Spleen (tissue), 13 donors: ENCODE measurements at places on chromosomes 13 and 19.
A peak's percentile ranks its signal among the peaks of the same experiment; 100 is the strongest.

DNA sequence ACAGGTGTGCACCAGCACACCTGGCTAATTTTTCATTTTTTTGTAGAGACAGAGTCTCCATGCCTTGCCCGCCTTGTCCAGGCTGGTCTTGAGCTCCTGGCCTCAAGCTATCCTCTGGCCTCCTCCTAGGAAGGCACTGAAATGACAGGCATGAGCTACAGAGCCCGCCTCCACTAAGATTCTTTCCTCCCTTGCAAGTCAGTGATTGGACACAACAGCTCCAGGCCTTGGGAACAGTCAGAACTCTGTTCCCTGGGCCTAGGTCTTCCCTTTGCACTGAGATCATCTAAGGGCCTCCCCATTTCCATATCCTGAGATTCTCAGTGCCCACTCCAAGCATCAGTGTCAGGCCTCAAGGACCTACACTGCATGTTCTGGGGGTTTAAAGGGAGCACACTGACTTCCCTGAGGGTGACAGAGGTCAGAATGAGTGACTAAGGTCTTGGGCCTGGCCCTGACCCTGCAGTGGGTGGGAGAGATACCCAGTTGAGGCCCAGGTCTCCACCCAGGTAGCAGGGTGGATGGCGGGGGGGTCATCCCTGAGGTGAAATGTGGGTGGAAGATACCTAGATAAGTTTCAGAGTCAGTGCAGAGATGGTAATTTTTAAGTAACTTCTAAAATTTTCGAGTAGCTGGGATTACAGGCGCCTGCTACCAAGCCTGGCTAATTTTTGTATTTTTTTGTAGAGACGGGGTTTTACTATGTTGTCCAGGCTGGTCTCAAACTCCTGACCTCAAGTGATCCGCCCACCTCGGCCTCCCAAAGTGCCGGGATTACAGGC is 17.3 kb upstream of the ERCC1 start:
- no peaks in the 10 kb centered on the region for H3K27me3 ChIP-seq
- peak overlapping the region; percentile 90 for H3K27ac ChIP-seq
- H3K4me1 ChIP-seq: peaks cover 20% of the 10 kb centered on the region
- no peaks in the 10 kb centered on the region for H3K36me3 ChIP-seq

GRCh38 chr19:49357186-49357585 is 5.0 kb downstream of the TEAD2 start:
- peaks cover 22% of the 10 kb centered on the region for H3K4me1 ChIP-seq
- H3K27ac ChIP-seq: no peak overlapping the region

GRCh38 chr19:55580628-55581144 is at the start of gene ZNF579:
Gene ZNF579, minus strand, starts transcription at chr19:55580848. Its CDS starts 1,209 bp downstream, at chr19:55579639.
- H3K27ac ChIP-seq: peak within 1 kb of the TSS; percentile 77
- DNase-seq: peak; percentile 89
- H3K27me3 ChIP-seq: no peaks in the 10 kb centered on the region
- peaks cover 33% of the 10 kb centered on the region for H3K4me1 ChIP-seq

DNA sequence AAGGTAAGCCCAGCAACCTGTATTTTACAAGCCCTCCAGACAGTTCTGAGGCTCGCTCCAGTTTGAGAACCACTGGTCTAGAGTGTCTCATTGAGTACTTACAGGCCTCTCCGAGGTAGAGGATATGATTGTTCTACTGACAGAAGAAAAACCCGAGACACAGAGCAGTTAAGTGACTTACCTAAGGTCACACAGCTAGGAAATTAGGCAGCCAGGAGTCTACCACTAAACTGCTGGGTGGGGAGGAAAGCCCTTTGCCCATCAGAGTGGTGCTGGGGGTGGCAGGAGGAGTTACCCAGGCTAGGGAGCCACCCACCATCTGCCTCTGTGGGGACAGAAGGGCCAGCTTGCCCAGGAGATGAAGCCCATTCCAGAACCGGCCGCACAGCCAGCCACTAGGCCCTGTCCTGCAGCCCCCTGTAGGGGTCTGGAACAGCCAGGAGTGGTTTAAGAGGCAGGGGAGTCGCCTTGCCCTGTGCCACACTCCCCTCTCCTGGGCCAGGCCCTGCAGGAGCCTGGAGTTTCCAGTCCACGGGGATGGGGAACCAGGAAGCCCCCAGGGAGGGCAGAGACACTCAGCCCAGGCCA is 703 bp downstream of the RASGRP4 start:
- peak overlapping the region; percentile 43 for H3K4me3 ChIP-seq
- no peaks in the 10 kb centered on the region for H3K4me1 ChIP-seq
- peak overlapping the region; percentile 83 for H3K27ac ChIP-seq
- no peak for DNase-seq

GRCh38 chr13:84574851-84575250 is 692.6 kb upstream of the SLITRK1 start:
- no peaks in the 10 kb centered on the region for H3K4me1 ChIP-seq
- no peaks in the 10 kb centered on the region for H3K36me3 ChIP-seq
- DNase-seq: no peak

DNA sequence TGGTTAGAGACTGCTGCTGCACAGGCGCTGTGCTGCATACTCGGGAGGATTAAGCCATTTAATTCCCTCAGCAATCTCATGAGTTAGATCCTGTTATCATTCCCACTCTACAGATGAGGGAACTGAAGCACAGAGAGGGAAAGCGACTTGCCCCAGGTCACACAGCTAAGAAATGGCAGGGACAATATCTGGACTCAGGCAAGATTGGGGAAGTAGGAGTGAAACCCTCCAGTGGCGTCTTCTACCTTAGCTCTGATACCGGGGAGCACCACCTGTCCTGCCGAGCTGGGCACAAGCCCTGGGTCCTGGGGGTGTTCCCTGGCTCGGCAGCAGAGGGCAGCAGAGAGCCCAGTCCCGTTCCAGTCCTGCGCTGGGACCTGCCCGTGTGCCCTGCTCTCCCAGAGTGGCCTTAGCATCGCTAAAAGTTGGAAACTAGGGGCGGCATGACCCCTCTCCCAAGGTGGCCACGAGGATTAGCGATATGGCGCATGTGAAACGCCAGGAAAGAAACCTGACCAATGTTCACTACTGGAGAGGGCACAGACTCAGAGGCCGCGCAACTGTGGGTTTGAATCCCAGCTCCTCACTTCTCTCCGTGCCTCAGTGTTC is 20.5 kb downstream of the CYTH2 start:
- no peak overlapping the region for H3K27ac ChIP-seq
- DNase-seq: peak; percentile 93
- H3K4me1 ChIP-seq: peaks cover 51% of the 10 kb centered on the region
- no peaks in the 10 kb centered on the region for H3K36me3 ChIP-seq
- peaks cover 15% of the 10 kb centered on the region for H3K27me3 ChIP-seq
- H3K4me3 ChIP-seq: no peak overlapping the region

GRCh38 chr19:11108746-11109145 is 19.5 kb downstream of the LDLR start:
- H3K36me3 ChIP-seq: peaks cover 97% of the 10 kb centered on the region
- no peak for DNase-seq
- no peaks in the 10 kb centered on the region for H3K4me1 ChIP-seq

GRCh38 chr19:37317403-37318209 is 53.3 kb upstream of the ZNF527 start:
- H3K27me3 ChIP-seq: no peaks in the 10 kb centered on the region
- H3K4me1 ChIP-seq: peaks cover 41% of the 10 kb centered on the region
- peak; percentile 96 for DNase-seq
- H3K27ac ChIP-seq: peak overlapping the region; percentile 82
- peaks cover 13% of the 10 kb centered on the region for H3K36me3 ChIP-seq
- peak overlapping the region; percentile 87 for H3K4me3 ChIP-seq

GRCh38 chr19:19256072-19256969 is 16.8 kb downstream of the TM6SF2 start:
- DNase-seq: no peak
- peaks cover 2% of the 10 kb centered on the region for H3K4me1 ChIP-seq
- no peaks in the 10 kb centered on the region for H3K36me3 ChIP-seq
- H3K4me3 ChIP-seq: no peak overlapping the region
- H3K27ac ChIP-seq: no peak overlapping the region
- peaks cover 44% of the 10 kb centered on the region for H3K27me3 ChIP-seq

DNA sequence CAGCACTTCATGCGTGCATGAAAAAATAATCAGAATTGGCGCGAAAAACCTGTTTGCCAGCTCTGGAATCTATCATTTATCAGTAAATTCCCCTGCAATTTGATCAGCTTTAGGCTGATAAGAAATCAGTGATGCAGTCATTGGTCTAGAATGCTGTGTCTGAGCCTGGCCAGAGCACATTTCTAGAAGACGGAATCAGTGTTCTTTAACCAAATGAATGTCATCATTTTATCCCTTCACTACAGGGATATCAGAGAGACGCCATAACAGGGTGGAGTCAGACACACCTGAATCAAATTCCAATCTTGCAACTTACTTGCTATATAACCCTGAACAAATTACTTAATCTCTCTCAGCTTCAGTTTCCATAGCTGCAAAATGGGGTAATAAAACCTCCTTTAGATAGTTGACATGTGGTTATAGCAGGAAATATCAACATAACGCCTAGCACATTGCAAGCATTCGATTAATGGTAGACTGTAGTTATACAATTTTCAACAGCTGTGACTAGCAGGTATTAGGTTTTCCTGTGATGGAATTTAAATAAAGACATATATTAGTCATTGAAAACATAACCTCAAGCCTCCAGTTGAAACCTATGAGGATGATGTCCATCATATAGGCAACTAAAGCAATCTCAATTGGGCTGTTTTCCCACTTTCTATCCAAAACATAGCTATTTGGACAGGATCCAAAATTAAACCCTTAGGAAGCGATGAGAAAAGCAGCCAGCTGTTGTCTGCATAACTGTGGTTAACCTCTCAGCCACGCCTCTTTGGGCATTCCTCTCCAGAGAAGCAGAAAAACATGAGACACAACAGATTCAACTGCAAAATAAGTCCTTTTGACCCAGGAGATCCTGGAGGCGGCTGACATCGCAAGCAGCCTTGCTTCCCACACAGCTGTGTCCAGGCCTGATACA is 51.6 kb upstream of the UBL3 start:
- no peak overlapping the region for H3K4me3 ChIP-seq
- H3K36me3 ChIP-seq: no peaks in the 10 kb centered on the region

- H3K4me1 ChIP-seq: no peaks in the 10 kb centered on the region
- no peak overlapping the region for H3K4me3 ChIP-seq
- H3K36me3 ChIP-seq: no peaks in the 10 kb centered on the region
- H3K27me3 ChIP-seq: no peaks in the 10 kb centered on the region
Measured at GRCh38 chr13:105170438-105170837, 1365.0 kb downstream of the EFNB2 start.

DNA sequence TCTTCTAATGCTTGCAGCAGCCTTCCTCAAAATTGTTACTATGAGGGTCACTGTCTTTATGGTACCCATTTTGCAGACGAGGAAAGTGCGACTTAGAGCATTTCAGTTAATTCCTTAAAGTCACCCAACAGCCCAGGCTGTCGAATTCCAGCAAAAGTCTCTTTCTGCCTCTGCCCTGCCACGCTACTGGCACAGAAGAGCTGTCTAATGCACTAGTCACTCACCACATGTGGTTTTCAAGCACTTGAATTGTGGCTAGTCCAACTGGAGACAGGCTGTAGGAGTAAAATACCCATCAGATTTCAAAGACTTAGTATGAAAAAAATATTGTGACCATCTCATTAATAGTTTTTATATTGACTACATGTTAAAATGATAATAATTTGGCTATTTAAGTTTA is 1.7 kb downstream of the FPR1 start:
- no peaks in the 10 kb centered on the region for H3K27me3 ChIP-seq
- H3K4me3 ChIP-seq: peak overlapping the region; percentile 15
- H3K4me1 ChIP-seq: no peaks in the 10 kb centered on the region

DNA sequence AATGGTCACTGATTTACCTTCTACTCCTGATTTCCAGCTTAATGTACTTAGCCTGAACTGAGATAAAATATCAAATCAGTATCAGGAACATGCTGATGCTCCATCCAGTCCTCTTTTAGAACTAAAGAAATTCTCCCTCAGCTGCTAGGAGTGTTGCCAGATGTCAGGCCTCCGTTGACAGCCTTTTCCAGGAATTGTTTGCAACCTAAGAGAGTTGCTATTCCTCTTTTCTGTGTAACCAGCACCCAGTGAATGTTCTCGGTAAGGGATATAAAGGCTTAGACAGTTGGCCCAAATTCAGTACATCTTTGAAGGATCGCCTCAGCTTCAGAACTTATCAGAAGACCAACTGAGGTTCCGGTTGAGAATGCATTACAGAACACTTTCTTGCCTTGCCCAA is 559.0 kb downstream of the PCDH17 start:
- no peaks in the 10 kb centered on the region for H3K27me3 ChIP-seq
- H3K4me1 ChIP-seq: no peaks in the 10 kb centered on the region
- DNase-seq: no peak

- DNase-seq: no peak
- H3K36me3 ChIP-seq: no peaks in the 10 kb centered on the region
- no peak overlapping the region for H3K4me3 ChIP-seq
Measured at GRCh38 chr13:100269837-100270236, 180.9 kb downstream of the PCCA start.

DNA sequence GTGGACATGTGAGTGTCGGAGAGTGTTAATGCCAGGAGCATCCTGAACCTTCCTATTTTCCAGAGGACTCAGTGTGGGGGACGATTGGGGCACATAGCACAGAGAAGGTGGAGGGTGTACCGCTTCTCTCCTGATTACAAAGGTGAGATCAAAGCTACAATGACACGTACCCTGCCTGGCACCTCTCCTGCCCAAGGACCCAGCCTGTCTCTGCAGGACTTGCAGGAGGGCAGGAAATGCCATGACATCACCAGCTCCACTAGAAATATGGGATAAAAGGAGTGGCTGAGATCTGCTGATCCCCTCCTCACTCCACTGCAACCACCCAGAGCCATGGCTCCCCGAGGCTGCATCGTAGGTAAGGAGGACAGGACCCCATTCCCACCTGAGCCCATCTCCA is at the start of gene IGFL1:
IGFL1 (plus strand) TSS at position 301 of the 400 bp plus-strand sequence; CDS start at position 334, 33 bp downstream.
- H3K36me3 ChIP-seq: no peaks in the 10 kb centered on the region
- H3K27me3 ChIP-seq: no peaks in the 10 kb centered on the region
- H3K4me1 ChIP-seq: no peaks in the 10 kb centered on the region
- DNase-seq: no peak

GRCh38 chr13:97566907-97567306 is 132.9 kb downstream of the RAP2A start:
- no peaks in the 10 kb centered on the region for H3K36me3 ChIP-seq
- H3K4me1 ChIP-seq: peaks cover 20% of the 10 kb centered on the region
- no peak overlapping the region for H3K4me3 ChIP-seq

DNA sequence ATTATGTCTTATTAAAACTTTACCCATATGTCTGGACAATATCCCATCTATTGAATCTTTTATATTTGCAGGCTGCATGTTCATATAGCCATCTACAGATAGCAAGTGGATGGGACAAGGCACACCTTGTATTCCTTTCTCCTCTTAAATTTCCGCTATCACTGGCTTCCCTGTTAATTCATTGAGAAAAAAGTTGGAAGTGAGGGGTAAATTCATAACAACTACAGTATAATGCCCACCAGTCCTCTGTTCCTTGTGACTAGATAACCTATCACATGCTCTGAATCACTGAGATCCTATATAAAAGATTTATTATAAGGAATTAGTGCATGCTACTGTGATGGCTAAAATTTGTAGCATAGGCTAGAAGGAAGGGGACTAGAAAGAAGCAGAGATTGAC is 1005.8 kb upstream of the ATXN8OS start:
- H3K4me1 ChIP-seq: no peaks in the 10 kb centered on the region
- no peak overlapping the region for H3K4me3 ChIP-seq

GRCh38 chr19:3368848-3369336 is 2.5 kb downstream of the NFIC start:
- DNase-seq: no peak
- peaks cover 69% of the 10 kb centered on the region for H3K4me1 ChIP-seq
- H3K27me3 ChIP-seq: no peaks in the 10 kb centered on the region
- no peaks in the 10 kb centered on the region for H3K36me3 ChIP-seq
